T-helper 2 cell treated with Interferon-gamma antibody and Interleukin-4, amounts not matched to agents 100 ng/mL and 5 ng/mL, for 36 hours (primary cell): ENCODE measurements at places on chromosomes 2 and 18. TPM values are rescaled to one million over a fixed set of nuclear protein-coding genes. Genes with fewer than 3 reads are reported as not detected.

The RAD51AP2 gene
- not detected in 2 replicates for total RNA-seq

The CD226 gene
- 87.4 and 88.2 TPM in 2 replicates for total RNA-seq

The CNRIP1 gene
- not detected in 2 replicates for total RNA-seq

The ACTG2 gene
- total RNA-seq, result not detected in 2 replicates

The FOXD4L1 gene
- total RNA-seq, result 0.34 and 0.50 TPM in 2 replicates

The EVX2 gene
- total RNA-seq, result not detected in 2 replicates

The TNFAIP6 gene
- not detected in 2 replicates for total RNA-seq

The SCYGR8 gene
- total RNA-seq, result not detected in 2 replicates

The LPIN1 gene
- total RNA-seq, result 54.2 and 62.1 TPM in 2 replicates

The DSG4 gene
- total RNA-seq, result not detected in 2 replicates

The MARCHF4 gene
- total RNA-seq, result not detected in 2 replicates

The KCNJ3 gene
- total RNA-seq, result not detected in 2 replicates

The SP3 gene
- 104 and 108 TPM in 2 replicates for total RNA-seq

The DQX1 gene
- 0.80 and 1.1 TPM in 2 replicates for total RNA-seq

The PKDCC gene
- 0.16 TPM in 1 of 2 replicates, not detected in the other for total RNA-seq

The ANKRD36B gene
- 64.1 and 68.7 TPM in 2 replicates for total RNA-seq

The DPP4 gene
- 137 and 138 TPM in 2 replicates for total RNA-seq

The PMAIP1 gene
- total RNA-seq, result 23.6 and 24.1 TPM in 2 replicates

The DTYMK gene
- total RNA-seq, result 84.7 and 85.7 TPM in 2 replicates

The IL37 gene
- total RNA-seq, result not detected in 2 replicates

The SERPINB13 gene
- not detected in 2 replicates for total RNA-seq

The CD8B gene
- total RNA-seq, result 0.68 and 0.80 TPM in 2 replicates

The HOXD13 gene
- not detected in 2 replicates for total RNA-seq

The WDR43 gene
- 79.1 and 91.0 TPM in 2 replicates for total RNA-seq

The ANO7 gene
- 0.32 and 0.52 TPM in 2 replicates for total RNA-seq

The MAP2 gene
- total RNA-seq, result 0.05 TPM in 1 of 2 replicates, not detected in the other

The QPCT gene
- total RNA-seq, result 0.18 TPM in 1 of 2 replicates, not detected in the other

The IL18RAP gene
- 3.4 and 4.2 TPM in 2 replicates for total RNA-seq

The CHRNG gene
- total RNA-seq, result not detected in 2 replicates

The DNAJC5G gene
- total RNA-seq, result not detected in 2 replicates

The L3MBTL4 gene
- 0.20 and 0.57 TPM in 2 replicates for total RNA-seq

The CRYBA2 gene
- total RNA-seq, result not detected in 2 replicates

The KCNG3 gene
- total RNA-seq, result 0.05 TPM in 1 of 2 replicates, not detected in the other

The MCM6 gene
- 141 and 144 TPM in 2 replicates for total RNA-seq

The RAB17 gene
- total RNA-seq, result not detected in 2 replicates
